ENCODE measurements at places on chromosomes 16 and 17.
A peak's percentile ranks its signal among the peaks of the same experiment; 100 is the strongest.

DNA sequence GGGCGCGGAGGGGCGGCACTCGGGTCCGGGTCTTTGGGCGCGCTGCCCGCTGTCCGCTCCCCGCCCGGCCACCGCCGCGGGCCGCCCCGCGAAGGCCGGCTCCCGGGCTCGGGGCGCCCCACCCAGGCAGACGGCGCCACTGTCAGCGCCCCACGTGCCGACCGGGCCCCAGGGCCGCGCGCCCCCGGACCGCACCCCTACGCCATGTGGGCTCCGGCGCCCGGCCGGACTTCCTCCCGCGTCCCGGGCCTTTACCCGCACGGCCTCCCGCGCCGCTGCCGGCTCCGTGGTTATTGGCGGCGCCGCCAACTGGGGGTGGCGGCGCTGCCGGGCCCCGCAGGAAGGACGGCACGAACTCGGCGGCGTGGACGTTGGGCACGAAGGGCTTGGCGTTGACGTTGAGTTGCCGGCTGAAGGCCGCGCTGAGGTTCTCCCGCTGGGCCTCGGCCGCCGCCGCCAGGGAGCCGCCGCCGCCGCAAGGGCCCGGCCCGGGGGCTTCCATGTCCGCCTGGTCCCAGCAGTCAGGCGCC is 577 bp downstream of the GSPT1 start:
- peak; percentile 19 for DNase-seq

GRCh38 chr17:8964801-8965393 is 610 bp downstream of the PIK3R5 start:
- DNase-seq, result no peak

- no peak for DNase-seq
Measured at GRCh38 chr16:88936008-88936555, 40.9 kb downstream of the CBFA2T3 start.

GRCh38 chr16:57245472-57246113 is 534 bp downstream of the ARL2BP start:
- DNase-seq, result peak; percentile 6

DNA sequence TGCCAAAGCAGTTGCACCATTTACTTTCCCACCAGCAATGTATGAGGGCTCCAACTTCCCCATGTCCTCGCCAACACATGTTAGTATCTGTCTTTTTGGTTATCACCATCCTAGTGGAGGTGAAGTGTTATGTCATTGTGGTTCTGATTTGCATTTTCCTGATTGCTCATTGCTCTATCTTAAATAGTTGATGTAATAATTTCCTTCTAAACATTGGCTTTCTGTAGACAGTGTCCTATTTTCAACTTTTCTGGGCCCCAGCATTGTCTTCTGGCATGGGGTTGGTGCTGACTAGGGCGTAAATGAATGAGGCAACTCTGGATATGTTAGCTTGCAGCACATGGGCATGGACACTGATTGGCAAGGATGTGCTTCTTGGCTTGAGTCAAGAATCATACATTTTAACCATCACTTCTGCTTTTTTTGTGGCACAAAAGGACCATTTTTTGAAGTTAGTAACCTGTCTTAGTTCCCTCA is 25.1 kb downstream of the PLCG2 start:
- no peak for DNase-seq

- peak; percentile 54 for DNase-seq
Measured at GRCh38 chr17:28416703-28417311, 10.8 kb upstream of the SLC46A1 start.

GRCh38 chr16:46974352-46974751 is 878 bp upstream of the DNAJA2 start:
- DNase-seq, result peak; percentile 6

DNA sequence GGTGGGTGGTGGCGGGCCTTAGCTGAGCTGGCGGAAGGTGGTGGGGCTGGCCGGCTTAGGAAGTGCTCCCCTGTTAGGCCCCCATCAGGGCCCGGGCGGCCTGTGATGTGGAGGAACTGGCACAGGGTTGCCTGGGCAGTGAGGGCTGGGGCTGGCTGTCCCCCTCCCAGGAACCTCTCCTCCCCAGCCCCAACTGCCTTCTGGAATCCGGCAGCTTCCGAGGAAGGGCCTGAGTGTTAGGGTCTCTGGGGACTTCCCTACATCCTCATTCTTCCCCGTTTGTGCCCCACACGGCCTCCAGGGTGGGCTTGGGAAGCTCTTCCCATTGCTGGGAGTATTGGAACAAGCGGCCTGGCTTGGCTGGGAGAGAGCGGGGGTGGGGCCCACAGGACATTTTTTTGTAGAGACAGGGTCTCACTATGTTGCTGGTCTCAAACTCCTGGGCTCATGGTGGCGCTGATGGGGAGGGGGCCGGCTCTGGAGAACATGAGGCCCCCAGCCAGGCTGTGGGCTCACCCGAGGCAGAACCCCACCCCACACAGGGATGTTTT is 89.9 kb upstream of the CIBAR2 start:
- DNase-seq, result no peak

GRCh38 chr16:89361751-89362539 is 128.4 kb downstream of the ANKRD11 start:
- no peak for DNase-seq

DNA sequence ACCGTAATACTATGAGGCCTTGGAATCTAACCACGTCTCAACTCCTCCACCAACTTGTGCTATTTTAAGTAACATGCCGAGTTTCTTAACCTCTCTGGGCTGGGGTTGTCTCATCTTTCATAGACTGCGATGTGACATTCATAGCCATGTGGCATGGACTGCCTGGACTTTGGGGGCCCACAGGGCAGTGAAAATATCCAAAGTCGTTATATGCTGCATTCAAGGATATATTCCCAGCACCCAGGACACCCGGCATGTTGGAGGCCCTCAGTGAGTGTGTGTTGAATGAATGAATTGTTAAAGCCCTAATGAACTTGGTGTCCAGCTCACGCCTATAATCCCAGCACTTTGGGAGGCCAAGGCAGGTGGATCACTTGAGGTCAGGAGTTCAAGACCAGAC is 203.1 kb downstream of the CBLN1 start:
- DNase-seq, result no peak

- no peak for DNase-seq
Measured at GRCh38 chr17:4785311-4786105, 656 bp downstream of the VMO1 start.

DNA sequence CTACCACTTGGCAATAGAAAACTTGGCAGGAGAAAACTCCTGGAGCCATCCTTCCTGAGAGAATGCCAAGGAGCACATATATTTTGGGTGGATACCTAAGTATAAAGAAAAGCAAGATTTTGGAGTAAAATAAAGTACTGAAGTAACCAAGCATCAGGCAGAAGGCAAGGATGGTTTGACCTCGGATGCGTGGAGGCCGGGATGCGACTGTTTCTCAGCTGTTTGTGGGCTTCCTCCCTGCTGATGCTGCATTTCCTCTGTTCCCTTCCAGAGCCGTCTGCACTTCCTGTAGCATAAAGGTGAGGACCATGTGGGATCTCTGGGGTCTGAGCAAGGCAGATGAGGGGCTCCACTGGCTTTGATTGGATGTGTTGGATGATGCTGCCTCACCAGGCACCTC is 5.5 kb upstream of the TCF25 start:
- DNase-seq, result no peak

DNA sequence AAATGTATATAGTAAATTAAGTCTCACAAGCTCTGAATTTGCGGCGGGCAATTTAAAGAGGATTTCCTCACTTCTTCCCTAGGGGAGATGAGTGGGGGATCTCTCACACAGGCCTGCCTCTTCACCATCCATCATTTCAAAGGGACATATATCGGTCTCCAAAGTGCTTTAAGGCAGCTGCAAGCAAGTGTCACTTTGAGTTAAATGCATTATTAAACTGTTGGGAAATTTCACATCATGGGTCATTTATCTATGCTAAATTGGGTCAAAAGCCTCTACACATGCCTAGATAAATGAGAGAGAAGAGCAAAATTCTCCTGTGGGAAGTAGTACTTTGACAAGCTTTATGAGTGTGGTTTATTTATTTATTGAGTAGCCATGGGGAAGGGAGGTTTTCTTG is 1106.1 kb upstream of the GOT2 start:
- DNase-seq, result no peak

DNA sequence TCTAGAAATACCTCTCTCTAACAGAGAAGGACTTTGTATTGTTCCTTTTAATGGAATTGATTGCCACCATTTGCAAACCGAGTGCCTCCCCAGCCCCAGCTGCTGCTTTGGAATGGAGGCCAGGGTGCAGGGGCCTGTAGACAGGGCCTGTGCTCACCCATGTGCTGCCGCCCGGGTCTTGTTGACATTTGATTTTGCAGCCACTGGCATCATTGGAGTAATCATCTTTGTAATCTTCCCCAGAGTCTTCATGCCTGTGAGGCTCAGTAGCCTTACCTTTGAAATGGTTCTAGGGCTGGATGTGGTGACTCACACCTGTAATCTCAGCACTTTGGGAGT is 119.8 kb downstream of the CLEC16A start:
- no peak for DNase-seq

- peak; percentile 18 for DNase-seq
Measured at GRCh38 chr16:4675864-4676786, 17.2 kb upstream of the NUDT16L1 start.

DNA sequence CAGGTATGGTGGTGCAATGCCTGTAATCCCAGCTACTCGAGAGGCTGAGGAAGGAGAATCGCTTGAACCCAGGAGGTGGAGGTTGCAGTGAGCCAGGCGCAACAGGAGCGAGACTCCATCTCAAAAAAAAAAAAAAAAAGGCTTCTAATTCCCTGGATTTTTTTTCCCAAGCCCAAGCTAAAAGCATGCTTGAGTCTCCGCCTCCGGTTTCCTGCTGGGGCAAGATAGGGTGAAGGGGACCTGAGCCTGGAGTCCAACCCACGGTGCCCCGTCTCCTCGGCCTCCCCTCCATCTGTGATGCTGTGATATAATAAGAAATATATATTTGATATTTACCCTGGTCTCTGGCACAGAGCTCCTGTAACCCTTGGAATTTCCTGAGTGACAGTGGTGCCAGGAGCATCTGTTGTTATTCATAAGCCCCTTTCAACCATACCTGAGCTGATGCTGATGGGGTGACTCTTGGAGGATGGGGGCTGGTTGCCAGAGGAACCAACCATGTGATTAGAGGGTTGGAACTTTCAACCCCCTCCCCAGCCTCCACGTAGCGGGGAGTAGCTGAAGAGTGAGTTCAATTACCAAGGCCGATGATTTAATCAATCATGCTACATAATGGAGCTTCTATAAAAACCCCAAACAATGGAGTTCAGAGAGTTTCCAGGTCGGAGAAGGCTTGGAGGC is 12.8 kb upstream of the TNK1 start:
- no peak for DNase-seq

- peak; percentile 99 for DNase-seq
Measured at GRCh38 chr17:72421128-72422092, 300.6 kb downstream of the SOX9 start.

GRCh38 chr16:87317750-87318644 is 805 bp upstream of the C16orf95 start:
- DNase-seq, result peak; percentile 58

DNA sequence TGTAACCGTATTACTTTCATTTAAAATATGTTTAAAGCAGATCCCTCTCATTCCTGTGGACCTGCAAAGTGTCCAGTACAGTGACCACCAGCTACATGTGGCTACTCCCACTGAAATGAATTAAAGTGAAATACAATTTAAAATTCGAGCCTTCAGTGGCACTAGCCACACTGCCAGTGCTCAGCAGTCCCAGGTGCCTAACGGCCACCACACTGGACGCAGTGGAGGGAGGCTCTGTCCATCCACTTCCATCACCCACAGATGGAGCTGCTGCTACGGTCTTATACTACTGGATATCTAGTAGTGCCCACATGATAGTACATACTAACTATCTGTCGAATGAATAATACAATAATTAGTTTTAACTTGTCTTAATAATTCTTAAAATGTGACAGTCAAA is 2.3 kb upstream of the CBX2 start:
- no peak for DNase-seq

DNA sequence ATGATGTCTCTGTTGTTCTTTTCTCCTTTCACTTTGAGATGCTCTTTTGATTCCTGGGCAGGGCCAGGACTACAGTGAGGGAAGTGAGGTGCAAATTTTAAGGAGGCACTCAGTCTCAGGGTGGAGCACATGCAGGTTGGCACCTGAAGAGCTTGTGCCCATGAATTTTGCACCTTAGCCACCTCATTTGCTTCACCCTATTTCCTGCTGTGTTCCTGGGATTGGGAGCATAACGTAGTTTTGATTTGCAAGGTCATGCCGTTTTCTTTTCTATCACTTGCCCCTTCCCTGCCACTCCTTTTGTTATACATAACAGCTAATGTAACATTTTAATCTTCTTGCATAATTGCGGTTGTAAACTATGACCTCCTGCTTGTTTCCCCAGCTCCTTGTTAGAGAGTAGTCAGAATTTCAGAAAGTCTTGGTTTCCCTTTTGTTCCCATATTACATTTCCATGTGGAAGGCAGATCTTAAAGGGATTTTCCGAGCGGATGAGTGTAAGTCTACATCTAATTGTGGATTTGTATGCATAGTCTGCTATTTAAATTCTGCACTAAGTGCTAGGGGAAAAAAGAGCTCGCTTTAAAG is 9.8 kb downstream of the PMFBP1 start:
- no peak for DNase-seq

- DNase-seq, result no peak
Measured at GRCh38 chr16:463071-463470, 37.6 kb downstream of the RAB11FIP3 start.

GRCh38 chr16:14496786-14497185 is 133.3 kb downstream of the PARN start:
- no peak for DNase-seq

DNA sequence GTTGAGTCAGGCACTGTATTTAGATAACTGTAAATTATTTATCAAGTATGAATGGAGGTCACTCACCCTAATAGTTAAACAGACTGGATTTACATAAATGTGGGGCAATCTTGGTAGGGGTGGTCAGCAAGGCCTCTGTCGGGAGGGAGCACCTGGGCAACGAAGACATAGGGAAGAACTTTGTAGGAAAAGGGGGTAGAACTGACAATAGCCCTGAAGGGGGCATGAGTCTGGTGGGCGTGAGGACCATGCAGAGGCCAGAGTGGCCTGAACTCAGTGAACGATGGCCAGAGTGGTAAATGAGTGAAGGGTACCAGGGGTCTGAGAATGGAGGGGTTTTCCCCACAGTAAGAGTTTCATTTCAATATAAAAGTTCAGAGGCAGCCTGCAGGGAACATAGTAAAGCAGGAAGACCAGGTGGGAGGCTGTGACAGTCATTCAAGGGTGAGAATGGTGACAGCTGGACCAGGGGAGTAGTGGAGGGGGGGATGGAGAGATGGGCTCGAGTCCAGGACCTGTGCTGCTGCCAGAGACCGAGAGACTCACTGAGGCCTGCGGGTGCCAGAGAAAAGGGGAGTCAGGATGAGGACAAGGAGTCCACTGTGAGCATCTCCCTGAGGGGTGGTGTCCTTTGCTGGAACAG is 2.9 kb downstream of the C17orf67 start:
- no peak for DNase-seq

Measured in RPMI7951 (cell line).